Mesenteric fat pad (tissue), 1 donor: ENCODE measurements at places on chromosomes 13 and 19. TPM values are rescaled to one million over a fixed set of nuclear protein-coding genes. Genes with fewer than 3 reads are reported as not detected.

Gene CILP2
- 2.2 TPM for total RNA-seq

Gene FGF22
- 0.22 TPM for total RNA-seq

Gene MBD3L2
- total RNA-seq, result not detected

Gene C1QTNF9
- total RNA-seq, result 1.0 TPM

Gene TBCB
- 87.1 TPM for total RNA-seq

Gene DCT
- 0.26 TPM for total RNA-seq

Gene LYPD5
- 2.0 TPM for total RNA-seq
